ENCODE measurements at places on chromosomes 5 and 9.
A peak's percentile ranks its signal among the peaks of the same experiment; 100 is the strongest.

- no peak for DNase-seq
These were observed 225.3 kb upstream of the CLINT1 start for GRCh38 chr5:158084292-158084691.

DNA sequence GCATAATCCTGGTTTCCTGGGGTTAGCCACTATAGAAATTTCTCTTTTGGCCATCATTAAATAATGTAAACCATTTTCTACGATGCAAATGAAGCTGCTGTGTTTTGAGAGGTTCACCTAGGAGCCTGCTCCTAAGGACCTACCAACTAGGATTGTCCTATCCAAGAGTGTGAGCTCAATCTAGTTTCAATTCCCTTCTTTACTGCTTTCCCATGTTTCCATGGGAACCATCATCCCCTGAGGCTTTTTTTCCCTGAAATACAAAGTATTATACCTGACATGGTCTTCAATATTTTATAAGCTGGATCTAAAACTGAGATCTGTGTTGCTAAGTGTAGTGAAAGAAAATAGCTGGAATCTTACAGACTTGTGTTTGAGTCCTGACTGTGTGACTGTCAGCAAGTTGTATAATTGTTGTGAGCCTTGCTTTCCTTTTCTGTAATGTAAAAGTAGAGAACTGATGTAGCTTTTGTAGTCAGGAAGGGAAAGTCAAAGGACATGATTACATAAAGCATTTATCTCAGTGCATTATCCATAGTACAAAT is 453.2 kb downstream of the PRR16 start:
- DNase-seq, result no peak

DNA sequence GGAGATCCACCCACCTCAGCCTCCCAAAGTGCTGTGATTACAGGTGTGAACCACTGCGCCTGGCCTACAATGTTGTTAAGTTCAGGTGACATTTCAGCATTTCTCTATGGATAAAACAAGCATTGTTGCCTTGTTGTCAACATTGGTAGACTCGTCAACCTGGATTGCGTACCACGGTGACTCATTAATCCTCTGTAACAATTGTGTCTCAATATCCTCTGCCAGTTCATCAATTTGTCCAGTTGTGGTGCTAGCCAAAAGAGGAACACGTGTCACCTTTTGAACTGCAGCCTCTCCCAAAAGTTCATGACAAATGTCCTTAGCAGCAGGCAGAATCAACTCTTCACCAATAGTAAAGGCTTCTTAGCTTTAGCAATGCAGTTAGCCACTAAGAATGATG is 46.3 kb upstream of the LARP1 start:
- DNase-seq, result peak; percentile 88

- DNase-seq, result no peak
These were observed 52.9 kb downstream of the BARX1 start for GRCh38 chr9:93902051-93902779.

Measured in NB4 (cell line).